Foreskin fibroblast (primary cell): ENCODE measurements at places on chromosomes 4 and X.
A peak's percentile ranks its signal among the peaks of the same experiment; 100 is the strongest.

GRCh38 chrX:14504960-14505538 is 24.3 kb upstream of the GLRA2 start:
- no peak for DNase-seq

GRCh38 chrX:40082447-40083119 is 15.2 kb downstream of the BCOR start:
- peak; percentile 16 for DNase-seq

DNA sequence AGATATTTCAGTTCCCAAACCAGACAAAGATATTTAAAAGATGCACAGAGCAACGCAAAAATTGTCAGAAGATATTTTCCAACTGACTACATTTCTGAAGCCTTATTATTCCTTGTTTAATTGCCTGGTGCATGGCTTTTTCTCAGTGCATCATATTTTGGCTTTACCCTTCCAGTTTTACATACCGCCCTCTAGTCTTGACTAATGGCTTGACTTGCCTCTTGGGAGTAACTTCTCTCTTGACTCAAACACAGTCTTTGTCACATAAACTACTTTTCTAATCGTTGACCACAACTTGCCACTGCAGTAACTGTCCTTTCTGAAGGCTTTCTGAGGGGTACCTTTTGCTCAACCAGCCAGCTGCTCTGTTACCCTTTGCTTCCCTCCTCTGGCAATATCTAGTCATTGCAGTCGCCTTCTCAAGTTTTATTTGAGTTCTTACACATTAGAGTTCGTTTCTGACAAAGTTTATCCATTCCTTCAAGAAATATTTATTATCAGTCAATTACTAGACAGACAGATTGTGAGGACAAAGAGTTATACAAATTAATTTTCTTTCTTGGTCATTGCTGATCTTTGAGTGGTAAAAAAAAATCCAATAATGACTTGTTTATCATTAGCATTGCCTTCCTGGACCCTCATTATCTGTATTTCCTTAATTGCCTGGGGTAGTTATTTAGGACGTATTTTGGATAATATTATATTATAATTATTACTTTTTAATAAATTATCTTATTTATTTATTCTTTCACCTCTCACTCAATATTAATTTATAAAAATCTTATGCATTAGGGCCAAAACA is 506.9 kb upstream of the PCDH10 start:
- DNase-seq, result peak; percentile 1

DNA sequence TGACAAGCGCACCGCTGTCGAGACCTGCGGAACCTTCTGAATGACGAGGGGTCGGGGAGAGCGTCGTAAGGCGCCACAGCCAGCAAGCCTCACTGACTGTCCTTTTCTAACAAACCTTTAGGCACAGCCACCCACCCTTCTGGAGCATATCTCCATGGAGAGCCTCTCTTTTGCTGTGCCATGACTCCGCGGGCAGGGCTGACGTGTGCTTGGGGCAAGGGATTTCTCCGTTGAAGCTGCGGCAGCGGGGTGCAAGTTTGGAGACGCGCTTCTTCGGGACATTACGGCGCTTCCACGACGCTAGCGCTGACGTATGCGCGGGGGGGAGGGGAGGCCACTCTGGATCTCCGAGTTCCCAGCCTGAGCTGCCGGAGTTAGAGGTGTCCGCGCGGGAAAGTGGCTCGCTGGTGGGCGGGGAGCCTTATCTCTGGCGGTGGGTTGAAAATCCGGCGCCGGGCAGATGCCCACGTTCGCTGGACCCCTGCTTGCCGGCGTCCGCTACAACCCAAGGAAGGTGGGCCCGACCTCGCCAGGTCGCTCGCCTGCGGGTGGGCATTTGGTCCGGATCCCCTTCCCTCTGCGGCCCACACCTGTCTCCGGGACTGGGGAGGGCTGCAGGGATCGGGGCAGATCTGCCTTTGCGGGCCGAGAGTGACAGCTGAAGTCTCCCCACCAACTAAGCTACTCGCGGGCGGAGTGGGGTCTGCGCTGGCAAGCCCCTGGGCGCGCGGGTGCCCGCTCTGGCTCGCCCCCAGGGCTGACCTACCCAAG is 543 bp upstream of the SLC10A7 start:
- DNase-seq, result peak; percentile 95

GRCh38 chr4:61445374-61446063 is 245.4 kb downstream of the ADGRL3 start:
- DNase-seq, result no peak

DNA sequence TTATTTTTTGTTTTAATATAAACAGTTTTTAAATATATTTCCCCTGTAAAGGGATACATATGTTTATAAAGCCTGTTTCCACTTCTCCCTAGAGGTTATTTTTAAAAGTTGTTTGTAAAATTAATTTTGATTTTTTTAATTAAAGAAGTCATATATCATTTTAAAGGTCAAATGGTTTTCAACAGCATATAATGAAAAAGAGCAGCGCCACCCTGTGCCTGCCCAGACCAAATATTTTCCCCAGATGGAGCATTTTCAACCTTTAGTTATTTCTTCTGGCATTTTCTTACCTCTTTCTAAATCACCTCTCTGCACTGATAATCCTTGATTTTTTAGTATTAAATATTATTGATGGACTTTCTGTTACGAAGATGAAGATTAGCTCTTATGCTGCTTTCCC is 21.0 kb downstream of the MSX1 start:
- DNase-seq, result no peak

DNA sequence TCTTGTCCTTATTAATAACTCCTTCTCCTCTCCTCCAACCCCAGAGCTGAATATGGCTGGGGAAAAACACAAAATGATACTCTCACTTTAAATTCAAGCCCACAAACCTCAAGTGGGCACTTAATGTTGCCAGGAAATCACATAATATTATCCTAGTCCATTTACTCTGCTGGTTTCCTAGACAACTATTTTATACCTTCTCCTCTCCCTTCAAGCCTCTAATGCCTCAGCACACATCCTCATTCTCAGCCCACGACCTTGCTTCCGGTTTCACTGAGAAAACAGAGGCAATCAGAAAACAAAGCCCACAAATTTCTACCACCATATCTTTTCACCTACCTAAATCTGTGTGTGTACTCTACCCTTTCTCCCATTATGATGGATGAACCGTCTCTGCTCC is 12.1 kb upstream of the CLCN5 start:
- no peak for DNase-seq

DNA sequence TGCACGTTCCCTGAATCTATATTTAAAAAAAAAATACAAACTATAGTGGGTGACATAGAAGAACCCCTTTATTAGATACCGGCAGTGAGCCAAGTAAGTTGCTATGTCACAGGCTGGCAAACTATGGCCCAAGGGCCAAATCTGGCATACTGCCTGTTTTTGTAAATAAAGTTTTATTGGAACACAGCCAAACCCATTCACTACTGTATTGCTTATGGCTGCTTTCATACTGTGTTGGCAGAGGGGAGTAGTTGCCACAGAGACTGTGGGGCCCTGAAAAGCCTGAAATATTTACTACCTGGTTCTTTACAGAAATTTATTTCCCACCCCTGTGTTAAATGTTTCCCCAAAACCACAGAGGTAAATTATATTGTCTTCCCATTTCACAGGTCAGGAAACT is 71.2 kb upstream of the EGFL6 start:
- DNase-seq, result no peak

DNA sequence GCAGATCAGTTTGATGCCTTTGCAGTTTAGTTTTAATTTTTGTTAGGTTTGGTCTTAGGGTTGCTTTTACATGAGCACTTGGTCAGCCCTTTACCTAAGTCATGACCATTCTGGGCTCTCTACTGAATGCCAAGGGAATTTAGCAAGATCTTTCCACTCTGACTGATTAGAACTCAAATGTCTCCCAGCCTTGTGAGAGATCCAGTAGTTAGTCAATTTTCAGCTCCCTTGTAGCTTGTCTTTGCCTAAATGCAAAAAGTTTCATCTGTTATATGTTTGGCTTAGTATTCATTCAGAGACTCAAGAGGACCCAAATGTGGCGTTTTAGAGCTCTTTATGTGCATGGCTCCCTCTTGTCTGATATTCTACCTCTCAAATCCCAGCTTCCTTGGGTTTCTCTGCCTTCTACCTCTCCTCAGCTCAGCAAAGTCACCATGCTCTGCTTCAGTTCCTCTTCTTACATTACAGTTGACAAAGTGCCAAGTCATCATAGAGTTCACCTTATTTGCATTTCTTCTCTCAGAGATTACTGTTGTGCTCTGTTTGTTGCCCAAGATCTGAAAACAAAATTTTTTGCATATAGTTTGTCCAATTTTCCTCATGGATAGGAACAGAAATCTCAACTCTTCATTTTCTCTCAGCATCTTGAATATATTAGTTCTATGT is 17.5 kb upstream of the JAKMIP1 start:
- no peak for DNase-seq

GRCh38 chr4:55730280-55730931 is 89.2 kb upstream of the EXOC1L start:
- DNase-seq, result no peak

GRCh38 chr4:98508829-98509598 is 149.4 kb downstream of the TSPAN5 start:
- DNase-seq, result no peak

- peak; percentile 50 for DNase-seq
Measured at GRCh38 chrX:14936561-14936960, 63.3 kb downstream of the MOSPD2 start.

- DNase-seq, result no peak
Measured at GRCh38 chrX:153644356-153645125, 2.5 kb upstream of the DUSP9 start.

DNA sequence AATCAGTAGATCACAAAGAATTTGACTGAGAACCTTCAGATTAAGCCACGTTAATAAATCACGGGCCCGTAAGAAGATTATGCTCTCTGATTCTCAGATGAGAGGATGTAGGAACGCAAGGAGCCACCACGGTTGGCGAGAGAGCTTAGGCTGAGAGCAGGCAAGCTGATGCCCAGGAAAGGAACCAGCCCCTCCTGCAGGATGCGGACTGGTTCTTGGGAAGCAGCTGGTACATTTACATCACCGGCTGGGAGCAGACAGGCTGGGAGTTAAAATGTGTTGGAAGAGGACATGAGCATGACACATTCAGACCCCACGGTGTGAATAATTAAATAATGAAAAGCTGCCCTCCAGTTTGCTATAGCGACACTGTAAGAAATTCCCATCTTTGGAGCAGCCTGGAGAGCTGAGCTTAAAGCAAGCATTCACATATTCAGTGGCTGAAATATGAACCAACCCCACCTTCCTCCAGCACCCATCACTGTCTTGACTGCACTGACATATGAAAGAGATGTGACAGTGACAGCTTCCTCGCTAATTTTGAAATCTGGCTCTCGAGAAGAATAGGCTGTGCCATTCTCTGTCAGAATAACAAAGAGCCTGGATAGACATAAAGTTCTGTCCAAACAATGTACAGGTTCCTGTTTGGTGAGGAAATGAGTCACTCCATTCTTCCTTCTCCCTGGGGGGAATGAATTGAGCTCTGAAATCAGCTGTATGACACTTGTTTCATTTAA is 33.1 kb downstream of the LNX1 start:
- DNase-seq, result peak; percentile 48

DNA sequence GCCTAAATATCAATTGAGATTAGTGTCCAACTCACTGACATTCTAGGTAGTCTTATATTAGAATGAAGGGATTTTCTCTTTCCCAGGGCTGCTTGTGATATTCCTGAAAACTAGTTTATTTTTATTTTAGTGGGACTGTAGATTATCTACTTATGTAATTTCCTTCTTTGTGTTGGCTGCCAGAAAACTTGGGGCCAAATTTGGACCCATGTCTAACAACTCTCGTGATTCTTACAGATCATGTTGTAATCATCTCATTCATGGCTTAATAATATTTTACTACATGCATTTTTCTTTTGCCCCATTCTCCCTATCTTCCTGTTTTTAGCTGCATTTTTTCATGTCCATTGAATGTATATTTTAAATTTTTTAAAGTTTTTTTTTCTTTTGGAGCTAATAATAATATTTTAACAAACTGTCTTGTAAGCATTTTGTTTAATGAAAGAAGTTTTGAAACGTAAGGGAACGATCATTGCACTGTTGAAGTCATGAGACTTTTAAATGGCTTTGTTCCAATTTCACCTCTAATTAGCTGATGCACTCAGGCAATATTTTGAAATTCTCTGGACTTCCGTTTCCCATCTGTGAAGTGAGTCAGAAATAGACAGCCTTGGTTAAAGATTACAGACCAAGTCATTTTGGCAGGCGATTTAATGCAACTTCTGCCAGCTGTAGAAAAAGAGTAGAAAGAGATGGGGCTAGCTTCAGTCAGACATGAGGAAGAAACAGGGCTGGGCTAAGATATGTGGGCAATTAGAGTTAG is 14.3 kb upstream of the TDO2 start:
- DNase-seq, result peak; percentile 86

DNA sequence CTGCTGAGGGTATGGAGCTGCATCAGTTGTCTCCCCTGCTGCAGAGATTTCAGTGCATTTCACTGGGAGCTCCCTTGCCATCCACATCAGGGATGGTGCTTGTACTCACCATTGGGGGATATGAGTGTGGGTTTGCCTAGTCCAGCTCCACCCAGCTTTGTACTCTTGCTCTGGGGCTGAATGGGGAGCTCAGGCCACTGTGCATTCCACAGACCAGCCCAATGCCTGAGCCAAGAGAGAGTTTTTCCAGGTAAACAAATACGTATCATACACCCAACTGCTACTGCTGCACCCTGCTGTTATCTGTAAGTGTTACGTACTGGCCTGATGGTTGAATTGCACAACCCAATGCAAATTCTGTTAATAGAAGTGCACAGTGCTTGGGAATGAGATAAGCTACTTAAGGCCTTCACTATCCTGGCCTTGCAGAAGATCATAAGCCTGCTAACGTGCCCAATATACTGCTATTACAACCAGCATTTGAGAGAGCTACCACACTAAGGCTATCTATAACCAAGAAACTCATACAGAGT is 205.0 kb upstream of the DMD start:
- DNase-seq, result no peak
